Bronchial smooth muscle cell (primary cell): ENCODE measurements at places on chromosomes 4 and X. TPM values are rescaled to one million over a fixed set of nuclear protein-coding genes. Genes with fewer than 3 reads are reported as not detected.

The KIAA1210 gene
- total RNA-seq, result under 0.01 TPM in 1 of 2 replicates, not detected in the other

The PRRG1 gene
- 7.7 and 9.1 TPM in 2 replicates for total RNA-seq

The FDCSP gene
- total RNA-seq, result not detected in 2 replicates

The EREG gene
- under 0.01 and 0.32 TPM in 2 replicates for total RNA-seq

The TCEAL2 gene
- 0.16 TPM in 1 of 2 replicates, not detected in the other for total RNA-seq

The EDA2R gene
- total RNA-seq, result 12.8 and 14.5 TPM in 2 replicates

The IBSP gene
- total RNA-seq, result not detected in 2 replicates

The VEGFD gene
- total RNA-seq, result 0.63 and 3.2 TPM in 2 replicates

The CT47B1 gene
- total RNA-seq, result not detected in 2 replicates

The ATOH1 gene
- total RNA-seq, result not detected in 2 replicates

The TMPRSS11F gene
- not detected in 2 replicates for total RNA-seq

The GALNTL6 gene
- total RNA-seq, result under 0.01 TPM in 1 of 2 replicates, not detected in the other

The COMMD8 gene
- total RNA-seq, result 16.8 and 26.0 TPM in 2 replicates

The CNGA2 gene
- total RNA-seq, result not detected in 2 replicates

The REPS2 gene
- total RNA-seq, result 0.16 and 0.52 TPM in 2 replicates

The MTNR1A gene
- not detected in 2 replicates for total RNA-seq

The TSC22D3 gene
- total RNA-seq, result 18.8 and 33.0 TPM in 2 replicates

The TMEM31 gene
- not detected in 2 replicates for total RNA-seq

The NKX6-1 gene
- 6.5 and 9.5 TPM in 2 replicates for total RNA-seq

The IGSF1 gene
- not detected in 2 replicates for total RNA-seq
